ENCODE measurements at places on chromosomes 1 and 21. TPM values are rescaled to one million over a fixed set of nuclear protein-coding genes. Genes with fewer than 3 reads are reported as not detected.

GRCh38 chr1:5001466-5001865, 347.1 kb downstream of the AJAP1 start:
- H3K4me1 ChIP-seq: no peaks in the 10 kb centered on the region
- H3K36me3 ChIP-seq: no peaks in the 10 kb centered on the region
- H3K4me3 ChIP-seq: no peak overlapping the region
- no peak overlapping the region for H3K27ac ChIP-seq
- peaks cover 4% of the 10 kb centered on the region for H3K27me3 ChIP-seq

Gene TMEM125
- not detected for total RNA-seq

DNA sequence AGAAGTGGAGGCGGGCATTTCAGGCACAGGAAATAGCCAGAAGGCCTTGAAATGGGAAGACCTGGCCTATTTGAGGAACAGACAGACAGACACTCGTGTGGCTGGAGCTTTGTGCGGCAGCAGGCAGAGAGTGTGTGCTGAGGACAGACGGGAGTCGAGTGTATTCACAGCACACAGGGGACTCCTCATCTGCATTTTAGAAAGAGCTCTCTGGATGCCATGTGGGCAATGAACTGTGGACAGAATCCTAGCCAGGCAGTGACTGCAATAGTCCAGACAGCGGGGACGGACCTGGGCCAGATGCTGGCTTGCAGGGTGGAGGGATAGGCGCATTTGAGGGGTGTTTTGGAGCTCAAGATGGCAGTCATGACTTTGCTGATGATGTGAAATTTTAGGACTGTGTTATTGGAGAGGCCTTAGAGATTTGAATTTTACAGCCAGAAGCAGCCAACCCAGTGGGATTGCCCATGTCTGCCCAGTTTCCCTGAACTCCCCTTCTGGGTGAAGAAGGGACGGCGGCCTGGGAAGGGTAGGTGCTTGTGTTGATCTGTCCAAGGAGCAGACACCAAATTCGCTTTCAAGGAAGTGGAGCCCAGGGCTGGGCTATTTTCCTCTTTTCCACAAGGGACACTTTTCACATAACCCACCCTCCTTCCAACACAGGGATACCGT, 43.7 kb downstream of the CHAF1B start:
- H3K27ac ChIP-seq: no peak overlapping the region
- H3K36me3 ChIP-seq: no peaks in the 10 kb centered on the region
- H3K4me3 ChIP-seq: no peak overlapping the region
- no peaks in the 10 kb centered on the region for H3K27me3 ChIP-seq

DNA sequence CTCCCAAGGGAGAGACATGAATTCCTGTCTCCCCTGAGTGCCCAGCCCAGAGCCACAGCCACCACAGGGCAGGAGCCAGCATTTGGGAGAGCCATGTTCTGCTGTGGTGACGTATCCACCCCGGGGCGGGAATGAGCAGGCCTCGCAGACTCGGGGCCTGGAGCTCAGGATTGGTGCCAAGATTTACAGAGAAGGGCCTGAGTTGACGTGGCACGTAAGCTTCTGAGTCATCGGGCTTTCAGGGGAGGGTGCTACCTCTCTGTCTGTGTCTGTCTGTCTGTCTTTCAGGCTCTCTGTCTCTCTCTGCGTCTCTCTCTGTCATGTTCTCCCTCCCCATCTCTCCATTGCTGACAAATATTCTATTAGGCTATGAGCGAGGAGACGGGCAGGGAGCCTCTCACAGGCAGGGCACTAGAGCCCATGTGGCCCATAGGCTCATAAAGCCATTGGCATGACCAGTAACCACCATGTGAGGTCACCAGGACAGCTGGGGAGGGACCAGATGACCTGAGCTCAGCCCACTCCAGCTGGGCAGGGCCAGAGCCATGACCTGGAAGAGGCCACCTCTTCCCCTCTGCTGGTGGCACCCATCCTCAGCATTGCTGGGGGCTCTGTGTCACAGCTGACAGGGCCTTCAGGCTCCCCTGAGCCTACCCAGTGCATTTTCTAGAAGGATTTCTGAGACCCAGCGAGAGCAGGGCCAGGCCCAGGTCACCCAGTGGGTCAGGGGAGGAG, 300.0 kb upstream of the VAMP3 start:
- H3K4me3 ChIP-seq: no peak overlapping the region
- H3K4me1 ChIP-seq: no peaks in the 10 kb centered on the region
- H3K27ac ChIP-seq: peak overlapping the region; percentile 51
- DNase-seq: peak; percentile 59

DNA sequence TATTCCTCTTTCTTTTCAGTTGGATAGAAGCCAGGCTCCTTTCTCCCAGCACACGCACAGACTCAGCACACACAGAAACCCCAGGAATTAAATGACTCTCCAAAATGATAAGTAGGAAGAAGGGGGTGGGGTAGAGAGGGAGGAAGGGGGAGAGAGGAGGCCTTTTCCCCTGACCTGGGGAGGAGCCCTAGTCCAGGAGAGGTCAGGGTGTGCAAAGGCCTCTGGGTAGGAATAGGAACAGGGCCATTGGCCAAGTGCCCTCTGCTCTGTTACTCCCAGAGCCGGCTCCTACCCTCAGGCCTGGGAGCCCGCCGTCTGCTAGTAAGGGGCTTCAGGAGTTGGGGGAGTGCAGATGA, 35.6 kb upstream of the PUM1 start:
- no peaks in the 10 kb centered on the region for H3K4me1 ChIP-seq
- DNase-seq: no peak
- H3K4me3 ChIP-seq: no peak overlapping the region
- no peaks in the 10 kb centered on the region for H3K27me3 ChIP-seq

GRCh38 chr1:110504226-110504625, 14.7 kb downstream of the KCNA10 start:
- no peak overlapping the region for H3K27ac ChIP-seq
- H3K36me3 ChIP-seq: no peaks in the 10 kb centered on the region
- no peak overlapping the region for H3K4me3 ChIP-seq

DNA sequence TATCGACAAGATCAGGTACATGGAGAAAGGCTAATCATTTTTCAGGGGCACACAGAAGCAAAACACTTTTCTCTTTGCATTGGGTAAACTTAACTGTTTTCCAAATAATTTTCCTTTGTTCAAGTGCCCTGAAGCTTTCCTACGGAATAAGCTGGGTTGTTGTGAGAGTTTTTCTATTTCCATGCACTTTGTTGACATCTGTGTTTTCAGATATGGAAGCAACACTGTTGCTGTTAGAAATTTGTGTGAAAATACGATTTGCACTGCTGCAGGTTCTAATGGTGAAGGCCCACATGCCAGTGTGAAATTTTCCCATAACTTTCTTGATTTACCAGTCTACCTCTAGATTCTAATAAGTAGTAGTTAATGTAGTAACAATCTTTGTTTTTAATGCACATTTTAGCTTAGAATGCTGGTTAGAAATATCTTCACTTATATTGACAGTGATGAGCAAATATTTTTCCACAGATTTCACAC, 18.3 kb downstream of the NFYC start:
- peak overlapping the region; percentile 79 for H3K27ac ChIP-seq
- no peaks in the 10 kb centered on the region for H3K36me3 ChIP-seq
- peaks cover 10% of the 10 kb centered on the region for H3K4me1 ChIP-seq
- no peak for DNase-seq
- no peaks in the 10 kb centered on the region for H3K27me3 ChIP-seq
- H3K4me3 ChIP-seq: peak overlapping the region; percentile 44

Gene CDCA8
- total RNA-seq: 0.15 TPM

GRCh38 chr1:13794231-13795187, 94.5 kb downstream of the PRDM2 start:
- H3K4me1 ChIP-seq: no peaks in the 10 kb centered on the region
- H3K27ac ChIP-seq: no peak overlapping the region
- no peak for DNase-seq

Gene TSPEAR
- not detected for total RNA-seq

GRCh38 chr1:56404561-56405030, 174.8 kb downstream of the PLPP3 start:
- no peak overlapping the region for H3K4me3 ChIP-seq
- H3K27me3 ChIP-seq: no peaks in the 10 kb centered on the region
- no peak for DNase-seq
- H3K27ac ChIP-seq: peak overlapping the region; percentile 89

Gene GLMP
- total RNA-seq: 40.2 TPM

DNA sequence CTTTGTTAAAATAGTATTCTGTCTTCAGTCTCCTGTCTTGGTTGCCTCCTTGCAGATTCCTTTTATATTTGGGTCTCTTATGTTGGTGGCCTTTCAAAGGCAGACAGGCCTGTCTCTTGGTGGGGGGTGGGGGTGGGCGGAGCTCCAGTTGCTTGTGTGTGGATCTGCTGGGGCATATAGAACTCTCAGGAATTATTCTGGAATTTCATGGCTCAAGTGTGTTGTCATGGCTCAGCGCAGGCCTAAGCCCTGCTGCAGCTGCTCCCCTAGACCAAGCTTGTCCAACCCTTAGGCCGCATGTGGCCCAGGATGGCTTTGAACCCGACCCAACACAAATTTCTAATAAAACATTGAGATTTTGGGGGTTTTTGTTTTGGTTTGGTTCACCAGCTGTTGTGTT, 8.0 kb downstream of the C1orf35 start:
- DNase-seq: no peak
- no peak overlapping the region for H3K27ac ChIP-seq
- peaks cover 26% of the 10 kb centered on the region for H3K4me1 ChIP-seq

DNA sequence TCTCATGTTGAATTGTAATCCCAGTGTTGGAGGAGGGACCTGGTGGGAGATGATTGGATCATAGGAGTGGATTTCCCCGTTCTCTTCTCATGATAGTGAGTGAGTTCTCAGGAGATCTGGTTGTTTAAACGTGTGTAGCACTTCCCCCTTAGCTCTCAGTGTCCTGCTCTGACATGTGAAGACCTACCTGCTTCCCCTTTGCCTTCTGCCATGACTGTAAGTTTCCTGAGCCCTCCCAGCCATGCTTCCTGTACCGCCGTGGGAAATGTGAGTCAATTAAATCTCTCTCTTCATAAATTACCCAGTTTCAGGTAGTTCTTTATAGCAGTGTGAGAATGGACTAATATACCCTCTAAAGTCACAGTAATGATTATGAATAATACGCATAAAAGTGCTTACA, 248.4 kb upstream of the LRRC7 start:
- no peaks in the 10 kb centered on the region for H3K4me1 ChIP-seq
- no peaks in the 10 kb centered on the region for H3K36me3 ChIP-seq
- no peaks in the 10 kb centered on the region for H3K27me3 ChIP-seq
- DNase-seq: no peak
- no peak overlapping the region for H3K27ac ChIP-seq

Gene ADAMTS1
- 198 TPM for total RNA-seq

GRCh38 chr1:179591592-179592580, at the start of gene TDRD5:
Gene TDRD5 (plus strand): TSS chr1:179591832. CDS start chr1:179592616, 784 bp downstream.
- peaks cover 15% of the 10 kb centered on the region for H3K27me3 ChIP-seq
- peak within 1 kb of the TSS; percentile 82 for H3K27ac ChIP-seq
- peak; percentile 72 for DNase-seq
- H3K36me3 ChIP-seq: no peaks in the 10 kb centered on the region
- H3K4me1 ChIP-seq: no peaks in the 10 kb centered on the region
- H3K4me3 ChIP-seq: peak within 1 kb of the TSS; percentile 70

Gene RAB3B
- total RNA-seq: 1.3 TPM

DNA sequence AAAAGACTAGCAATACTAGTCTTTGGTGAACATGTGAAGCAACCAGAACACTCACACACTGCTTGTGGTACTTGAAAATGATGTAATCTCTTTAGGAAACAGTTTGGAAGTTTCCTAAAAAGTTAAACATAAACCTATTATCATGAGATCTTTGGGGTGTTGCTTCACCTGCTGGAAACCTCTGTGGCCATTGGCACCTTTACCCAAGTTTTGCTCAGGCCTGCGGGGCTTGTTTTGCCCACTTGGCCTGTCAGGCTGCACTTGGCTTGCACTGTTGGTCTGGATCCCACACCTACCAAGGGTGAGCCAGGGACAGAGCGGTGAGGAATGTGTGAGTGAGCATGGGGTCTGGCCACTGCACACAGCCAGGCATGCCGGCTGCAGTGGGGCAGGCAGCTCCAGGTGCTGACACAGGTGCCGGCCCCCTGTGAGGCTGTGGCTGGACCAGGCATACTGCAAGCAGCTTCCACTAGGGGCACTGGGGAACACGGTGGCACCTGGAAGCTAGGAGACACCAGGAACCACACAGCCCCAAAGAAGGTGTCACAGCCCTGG, 14.4 kb upstream of the FNBP1L start:
- no peaks in the 10 kb centered on the region for H3K4me1 ChIP-seq
- DNase-seq: peak; percentile 70
- H3K27ac ChIP-seq: no peak overlapping the region
- H3K27me3 ChIP-seq: no peaks in the 10 kb centered on the region
- no peak overlapping the region for H3K4me3 ChIP-seq
- no peaks in the 10 kb centered on the region for H3K36me3 ChIP-seq

DNA sequence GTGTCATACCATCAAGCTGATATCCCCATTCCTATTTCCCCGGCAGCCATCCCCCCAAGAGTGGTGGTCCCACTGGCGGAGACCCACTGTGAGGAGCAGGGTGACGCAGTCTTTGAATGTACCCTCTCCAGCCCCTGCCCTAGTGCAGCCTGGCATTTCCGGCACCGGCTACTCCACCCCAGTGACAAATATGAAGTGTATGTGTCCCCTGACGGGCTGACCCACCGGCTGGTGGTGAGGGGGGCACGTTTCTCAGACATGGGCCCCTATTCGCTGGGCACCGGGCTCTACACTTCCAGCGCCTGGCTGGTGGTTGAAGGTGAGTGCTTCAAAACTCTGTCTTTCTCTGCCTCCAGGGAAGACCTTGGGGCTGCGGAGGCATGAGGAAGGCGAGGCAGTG, 14.4 kb downstream of the IGFN1 start:
- H3K27ac ChIP-seq: no peak overlapping the region
- H3K36me3 ChIP-seq: no peaks in the 10 kb centered on the region
- no peaks in the 10 kb centered on the region for H3K27me3 ChIP-seq
- H3K4me3 ChIP-seq: no peak overlapping the region
- no peaks in the 10 kb centered on the region for H3K4me1 ChIP-seq

DNA sequence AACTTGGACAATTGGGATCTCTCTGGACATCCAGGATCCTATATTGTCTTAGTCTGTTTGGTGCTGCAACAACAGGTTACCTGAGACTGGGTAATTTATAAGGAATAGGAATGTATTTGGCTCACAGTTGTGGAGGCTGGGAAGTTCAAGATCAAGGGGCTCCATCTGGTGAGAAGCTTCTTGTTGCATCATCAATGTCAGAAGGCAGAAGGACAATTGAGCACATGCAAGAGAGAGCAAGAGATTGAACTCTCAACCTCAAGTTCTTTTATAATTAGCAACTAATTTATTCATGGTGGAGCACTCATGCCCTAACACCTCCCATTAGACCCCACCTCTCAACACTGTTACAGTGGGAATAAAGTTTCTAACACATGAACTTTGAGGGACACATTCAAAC, 124.7 kb upstream of the ETV3 start:
- no peak overlapping the region for H3K4me3 ChIP-seq
- H3K4me1 ChIP-seq: no peaks in the 10 kb centered on the region
- DNase-seq: no peak

DNA sequence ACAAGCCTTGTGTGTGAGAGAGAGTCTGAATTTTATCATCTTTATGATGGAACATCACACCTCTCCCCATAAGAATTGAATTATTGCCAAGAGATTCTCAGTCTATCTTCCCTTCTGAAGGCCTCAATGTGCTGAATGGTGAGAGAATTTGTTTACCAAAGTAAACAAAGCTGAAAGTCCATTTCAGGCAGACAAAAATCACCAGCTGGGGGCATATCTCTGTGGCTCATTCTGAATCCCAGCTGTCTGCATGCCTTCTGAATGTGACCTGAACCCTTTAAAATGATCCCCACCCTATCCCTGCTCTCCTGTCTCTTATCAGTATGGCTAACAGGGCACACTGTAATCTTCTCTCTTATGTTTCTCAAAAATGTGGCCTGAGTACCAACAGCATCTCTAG, 99.1 kb upstream of the CAMK1G start:
- H3K27ac ChIP-seq: no peak overlapping the region
- H3K27me3 ChIP-seq: no peaks in the 10 kb centered on the region
- no peak overlapping the region for H3K4me3 ChIP-seq
- DNase-seq: no peak
- H3K4me1 ChIP-seq: no peaks in the 10 kb centered on the region

Data from breast epithelium (tissue), 4 donors.